ENCODE measurements at places on chromosomes 5 and 9.
A peak's percentile ranks its signal among the peaks of the same experiment; 100 is the strongest.

DNA sequence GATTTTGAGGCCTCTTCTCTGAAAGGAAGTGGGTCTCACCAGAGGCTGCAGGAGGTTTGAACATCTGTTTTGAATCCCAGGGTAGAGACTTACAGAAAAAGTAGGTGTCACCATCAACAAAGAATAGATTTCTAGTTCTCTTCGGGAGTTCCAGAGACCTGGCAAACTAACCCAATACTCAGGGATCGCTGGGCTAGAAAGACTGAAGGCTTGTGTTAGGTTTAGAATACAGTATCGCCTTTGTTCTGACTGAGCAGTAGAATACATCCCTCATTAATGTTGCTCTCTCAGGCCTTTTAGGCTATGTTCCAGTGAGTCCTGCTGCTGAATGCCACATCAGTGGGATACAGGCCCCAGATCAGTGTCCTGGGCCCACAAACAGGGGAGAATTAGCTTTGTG lies 27.2 kb downstream of the RUSC2 start:
- no peak for DNase-seq
- no peaks in the 10 kb centered on the region for H3K36me3 ChIP-seq
- H3K27ac ChIP-seq: peak overlapping the region; percentile 45
- H3K4me1 ChIP-seq: peaks cover 37% of the 10 kb centered on the region
- no peaks in the 10 kb centered on the region for H3K27me3 ChIP-seq

DNA sequence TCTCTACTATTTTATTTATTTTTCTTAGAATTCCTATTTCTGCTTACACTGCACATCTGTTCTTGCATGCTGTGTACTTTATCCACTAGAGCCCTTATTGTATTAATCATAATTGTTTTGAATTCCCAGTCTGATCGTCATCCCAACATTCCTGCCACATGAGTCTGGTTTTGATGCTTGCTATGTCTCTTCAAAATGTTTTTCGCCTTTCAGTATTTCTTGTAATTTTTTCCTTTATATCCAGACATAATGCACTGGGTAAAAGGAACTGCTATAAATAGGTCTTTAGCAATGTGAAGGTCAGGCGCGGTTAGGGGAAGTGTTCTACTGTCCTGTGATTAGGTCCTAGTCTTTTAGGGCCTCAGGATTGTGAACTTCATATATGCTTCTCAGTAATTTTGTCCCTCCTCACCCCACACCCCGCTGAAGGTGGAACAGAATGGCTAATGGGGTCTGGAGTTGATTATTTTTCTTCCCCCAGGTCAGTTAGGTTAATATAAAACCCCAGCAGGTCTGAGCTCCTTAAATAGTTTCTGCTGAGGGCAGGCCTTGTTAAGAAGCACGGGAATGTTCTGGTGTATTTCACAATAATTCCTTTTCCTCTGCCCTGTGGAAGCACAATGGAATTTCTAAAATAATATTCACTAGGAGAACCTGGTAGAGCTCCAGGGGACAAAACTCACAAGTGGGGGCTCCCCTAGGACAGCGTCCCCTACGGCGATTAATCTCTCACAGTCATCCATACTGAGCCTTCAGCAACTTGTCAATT lies 146.6 kb upstream of the TUT7 start:
- no peak for DNase-seq
- no peak overlapping the region for H3K27ac ChIP-seq
- no peaks in the 10 kb centered on the region for H3K27me3 ChIP-seq

GRCh38 chr5:136199408-136199807 lies 6.4 kb upstream of the SMIM32 start:
- no peaks in the 10 kb centered on the region for H3K36me3 ChIP-seq
- H3K4me3 ChIP-seq: no peak overlapping the region
- H3K4me1 ChIP-seq: no peaks in the 10 kb centered on the region
- H3K27ac ChIP-seq: no peak overlapping the region

GRCh38 chr9:94826044-94826443 lies 99.5 kb downstream of the AOPEP start:
- DNase-seq: no peak
- H3K27ac ChIP-seq: no peak overlapping the region
- peaks cover 17% of the 10 kb centered on the region for H3K4me1 ChIP-seq
- H3K27me3 ChIP-seq: no peaks in the 10 kb centered on the region
- no peaks in the 10 kb centered on the region for H3K36me3 ChIP-seq
- no peak overlapping the region for H3K4me3 ChIP-seq

GRCh38 chr5:81302596-81302995 lies 1.2 kb downstream of the ZCCHC9 start:
- peak overlapping the region; percentile 76 for H3K4me3 ChIP-seq

DNA sequence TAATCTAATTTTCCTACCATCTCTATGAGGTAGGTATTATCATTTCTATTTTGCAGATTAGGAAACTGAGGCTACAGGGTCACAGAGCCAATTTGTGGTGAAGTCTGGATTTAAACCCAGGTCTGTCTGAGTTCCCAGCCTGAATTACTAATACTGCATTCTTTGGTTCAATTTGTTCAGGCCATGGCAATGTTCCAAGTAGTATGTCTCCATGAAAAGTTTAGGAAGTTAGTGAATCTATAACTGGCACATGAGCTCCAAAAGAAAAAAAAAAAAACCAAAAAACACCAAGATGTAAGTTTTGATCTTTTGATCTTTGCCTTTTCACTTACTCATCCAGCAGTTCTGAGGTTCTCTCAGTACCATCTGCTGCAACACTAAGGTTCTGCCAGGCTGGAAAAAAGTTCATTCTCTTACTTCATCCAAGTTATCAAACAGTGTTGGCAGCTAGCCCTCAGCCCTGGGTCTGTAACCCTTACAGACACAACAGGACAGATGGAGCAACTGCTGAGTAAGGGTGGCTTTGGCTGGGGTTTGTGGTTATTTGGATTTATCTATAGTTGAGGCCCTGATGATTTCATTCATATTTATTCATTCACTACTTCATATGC lies 4.4 kb upstream of the TMEM268 start:
- DNase-seq: peak; percentile 84
- H3K4me3 ChIP-seq: no peak overlapping the region
- no peaks in the 10 kb centered on the region for H3K36me3 ChIP-seq
- H3K27me3 ChIP-seq: no peaks in the 10 kb centered on the region
